ENCODE measurements at places on chromosomes 16 and 17. TPM values are rescaled to one million over a fixed set of nuclear protein-coding genes. Genes with fewer than 3 reads are reported as not detected.
A peak's percentile ranks its signal among the peaks of the same experiment; 100 is the strongest.

KRT33B gene
- not detected for total RNA-seq

GOSR2 gene
- 62.1 TPM for total RNA-seq

KRT17 gene
- total RNA-seq = not detected

DNA sequence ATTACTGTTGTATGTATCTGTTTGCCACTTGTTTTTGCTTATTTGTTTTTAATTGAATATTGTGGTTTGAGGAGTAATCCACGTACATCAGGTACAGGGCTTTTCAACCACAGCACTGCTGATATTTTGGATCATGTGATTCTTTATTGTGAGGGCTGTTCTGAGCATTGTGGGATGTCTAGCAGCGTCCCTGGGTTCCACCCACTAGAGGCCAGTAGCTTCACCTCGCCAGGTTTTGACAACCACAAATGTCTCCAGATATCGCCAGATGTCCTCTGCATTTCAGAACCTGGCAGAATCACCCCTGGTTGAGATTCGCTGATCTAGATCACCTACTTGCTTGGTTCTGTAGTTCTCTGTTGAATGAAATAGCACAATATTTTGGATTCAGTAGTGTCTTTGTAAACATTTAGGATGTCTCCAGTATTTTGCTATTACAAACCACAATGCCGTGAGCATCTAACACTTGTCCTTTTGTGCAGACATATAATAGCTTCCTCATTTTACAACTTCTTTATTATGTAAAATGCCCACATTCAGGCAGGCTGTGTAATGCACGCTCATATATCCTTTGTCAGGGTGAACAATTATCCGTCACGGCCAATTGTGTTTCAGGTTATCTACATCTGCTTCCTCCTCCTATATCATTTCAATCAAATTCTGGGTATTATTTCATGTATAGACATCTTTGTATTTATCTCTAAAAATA lies 380.3 kb downstream of the SNX29 start:
- DNase-seq = no peak

- DNase-seq = no peak
Observed at GRCh38 chr17:49299996-49300395, 62.1 kb downstream of the ZNF652 start.

DNA sequence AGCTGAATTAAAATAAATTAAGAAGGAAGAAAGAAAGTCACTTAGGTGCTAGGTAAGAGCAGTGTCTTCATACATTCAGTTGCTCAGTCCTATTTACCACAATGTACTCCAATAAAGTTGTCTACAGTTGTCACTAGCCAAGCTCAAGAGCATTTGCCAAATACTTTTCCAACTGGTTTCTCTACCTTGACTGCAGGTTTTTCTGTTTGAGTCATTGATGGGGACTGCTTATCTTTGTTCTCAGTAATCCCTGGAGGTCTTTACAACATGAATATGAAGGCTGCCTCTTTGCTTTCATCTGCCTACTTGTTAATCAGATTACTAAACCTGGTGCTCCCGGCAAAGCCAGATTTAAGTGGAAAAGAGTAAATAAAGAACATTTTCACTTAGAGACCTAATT lies 64.6 kb upstream of the CLEC18B start:
- no peak for DNase-seq

DNA sequence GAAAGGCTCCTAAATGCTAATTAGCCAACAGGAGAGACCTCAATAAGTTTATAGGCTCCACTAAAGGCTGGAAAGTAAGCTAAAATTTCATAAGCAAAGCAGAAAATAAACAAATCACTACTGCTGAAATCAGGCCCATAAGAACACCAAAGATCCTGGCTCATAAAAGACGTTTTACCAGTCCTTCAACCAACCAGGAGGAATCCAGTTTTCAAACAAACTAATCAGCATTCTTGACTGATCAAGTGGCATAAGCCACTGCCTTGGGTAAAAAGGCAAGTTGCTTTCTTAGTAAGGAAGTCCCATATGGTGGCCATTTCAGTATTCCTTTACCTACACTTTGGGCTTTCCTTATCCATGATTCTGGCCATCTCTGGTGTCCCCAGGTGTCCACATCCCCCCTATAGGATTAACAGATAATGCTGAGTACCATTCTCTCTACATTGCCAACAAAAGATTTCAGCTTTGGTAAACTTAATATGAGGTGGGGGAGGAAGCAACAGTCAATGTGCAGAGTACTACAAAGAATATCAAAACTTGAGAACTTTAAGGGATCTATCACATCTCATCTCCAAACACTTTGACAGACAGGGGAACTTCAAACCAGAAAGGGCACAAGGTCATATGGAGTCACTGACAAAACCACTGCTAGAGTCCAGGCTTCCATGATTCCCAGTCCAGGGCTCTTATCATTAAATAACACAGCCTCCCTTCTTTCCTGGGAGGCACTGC lies 1.3 kb downstream of the TOM1L2 start:
- no peak for DNase-seq

GRCh38 chr17:75478508-75478907 lies 22.1 kb downstream of the TMEM94 start:
- no peak for DNase-seq

DNA sequence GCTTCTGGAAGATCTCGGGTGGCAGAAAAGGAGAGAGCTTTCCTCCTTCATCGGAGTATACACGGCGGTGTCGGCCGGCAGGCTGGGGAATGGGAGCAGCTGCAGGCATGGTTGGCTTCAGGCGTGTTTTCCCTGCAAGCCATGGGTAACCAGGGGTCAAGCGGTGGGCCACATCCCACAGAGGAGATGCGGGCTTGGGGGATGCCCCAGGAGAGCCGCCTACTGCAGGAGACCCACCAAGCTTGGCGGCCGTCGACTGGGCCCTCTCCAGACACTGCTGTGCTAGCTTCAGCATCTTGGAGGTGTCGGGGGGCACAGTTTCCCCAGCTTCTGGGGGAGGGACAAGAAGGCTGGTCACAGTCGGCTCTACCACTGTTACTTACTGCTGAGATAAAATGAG lies 4.2 kb downstream of the VPS9D1 start:
- DNase-seq = no peak

GRCh38 chr17:45794840-45795239 lies 10.7 kb downstream of the CRHR1 start:
- DNase-seq = no peak

GRCh38 chr16:8673611-8674412 lies 605 bp upstream of the ABAT start:
- no peak for DNase-seq

DNA sequence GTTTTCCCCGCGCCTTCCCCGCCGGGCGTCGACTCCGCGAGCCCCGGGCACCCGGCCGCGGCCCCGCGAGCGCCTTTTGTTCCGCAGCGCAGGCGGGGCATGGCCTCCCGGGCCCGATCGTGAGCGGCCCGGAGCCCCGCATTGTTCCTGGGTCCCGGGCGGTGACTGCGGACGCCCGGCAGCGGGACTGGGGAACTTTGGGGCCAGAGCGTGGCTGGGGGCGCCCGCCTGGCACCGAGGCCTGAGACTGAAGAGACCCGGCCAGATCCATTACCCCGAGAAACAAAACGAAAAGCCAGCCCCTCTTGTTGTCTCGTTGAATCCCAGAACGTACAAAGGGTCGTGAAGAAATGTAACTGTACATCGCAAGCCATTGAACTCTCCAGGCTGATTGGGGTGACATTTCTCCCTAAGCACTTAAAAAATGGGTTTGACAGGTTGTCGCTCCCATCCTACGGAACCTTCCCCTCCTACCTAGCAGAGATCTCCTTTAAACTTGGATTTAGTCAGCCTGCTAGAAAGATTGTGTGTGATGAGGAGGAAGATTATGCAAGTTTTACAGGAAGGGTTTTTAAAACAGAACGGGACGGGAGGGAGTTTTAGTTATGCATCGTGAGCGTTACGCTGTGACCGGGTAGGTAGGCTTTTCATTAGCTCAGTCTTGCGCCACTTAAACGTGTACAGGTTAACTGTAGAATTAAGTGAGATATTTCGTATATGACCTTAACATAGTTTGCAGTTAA lies 825 bp downstream of the METTL9 start:
- peak; percentile 39 for DNase-seq

Measured in naive thymus-derived CD4-positive, alpha-beta T cell (primary cell).